Foreskin keratinocyte (primary cell): ENCODE measurements at places on chromosomes 3 and 15.

DNA sequence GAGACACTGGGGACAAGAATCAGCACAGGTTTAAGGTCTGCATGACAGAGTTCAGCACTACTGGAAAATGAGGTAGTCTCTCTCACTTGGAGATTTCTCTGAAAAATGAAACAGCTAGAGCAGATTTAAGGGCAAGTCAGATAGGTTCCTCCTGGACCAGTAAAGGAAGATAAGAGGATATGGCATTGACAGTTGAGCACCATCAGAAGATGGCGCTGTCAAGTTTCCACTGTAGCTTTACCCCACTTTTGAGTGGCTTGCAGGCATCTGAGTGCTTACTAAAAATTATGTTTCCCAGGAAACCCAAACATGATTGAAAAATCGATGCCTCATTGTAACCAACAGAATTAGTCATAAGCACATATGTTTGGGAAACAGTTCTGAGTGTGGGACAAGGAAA, 407.2 kb upstream of the UBE2E2 start:
- no peak for DNase-seq

DNA sequence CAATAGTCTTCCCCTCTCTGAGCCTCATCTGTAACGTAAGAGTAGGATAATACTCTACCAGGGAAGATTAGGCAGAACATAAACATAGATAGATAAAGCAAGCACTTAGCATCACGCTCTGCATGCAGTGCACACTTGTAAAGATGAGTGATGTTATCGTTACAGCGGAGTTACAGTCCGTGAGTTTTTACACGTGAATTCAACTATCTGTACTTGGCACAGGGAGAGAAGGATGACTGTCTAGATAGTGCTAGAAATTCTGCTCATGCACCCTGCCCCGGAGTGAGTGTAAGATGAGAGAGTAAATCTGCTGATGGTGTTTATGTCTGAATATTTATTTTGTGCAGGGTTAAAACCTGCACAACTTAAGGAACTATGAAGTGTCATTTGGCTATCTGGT, 35.8 kb downstream of the HAPLN3 start:
- DNase-seq: no peak

GRCh38 chr3:171770689-171771620, 39.3 kb downstream of the PLD1 start:
- peak; percentile 75 for DNase-seq

GRCh38 chr15:100018191-100018590, 285.0 kb upstream of the LYSMD4 start:
- DNase-seq: no peak

GRCh38 chr3:109072194-109072593, 45.7 kb downstream of the MORC1 start:
- DNase-seq: no peak

DNA sequence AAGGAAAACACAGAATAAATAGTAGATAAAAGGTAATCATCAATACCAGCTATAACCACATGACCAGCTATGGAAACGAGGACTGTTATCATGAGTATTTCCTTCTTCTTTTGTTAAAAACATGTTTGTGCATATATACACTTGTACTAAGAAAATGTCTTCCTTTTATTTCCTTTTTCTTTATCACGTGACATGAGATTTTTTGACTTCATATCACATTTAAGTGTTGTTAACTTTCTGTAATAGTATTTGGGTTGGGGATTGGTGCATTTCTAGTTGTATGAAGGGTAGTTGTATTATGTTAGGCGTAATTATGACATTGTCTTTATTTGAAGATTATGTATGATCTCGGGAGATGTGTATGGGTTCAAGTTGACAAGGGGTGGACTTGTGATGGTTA, 278.5 kb upstream of the ZNF385D start:
- no peak for DNase-seq

- peak; percentile 24 for DNase-seq
These were observed 324.6 kb upstream of the TBC1D5 start for GRCh38 chr3:18066899-18067582.

- DNase-seq: peak; percentile 51
These were observed 27.2 kb upstream of the ZNF502 start for GRCh38 chr3:44685128-44685800.
